AG10803 (cell line): ENCODE measurements at places on chromosomes 6 and 20.

DNA sequence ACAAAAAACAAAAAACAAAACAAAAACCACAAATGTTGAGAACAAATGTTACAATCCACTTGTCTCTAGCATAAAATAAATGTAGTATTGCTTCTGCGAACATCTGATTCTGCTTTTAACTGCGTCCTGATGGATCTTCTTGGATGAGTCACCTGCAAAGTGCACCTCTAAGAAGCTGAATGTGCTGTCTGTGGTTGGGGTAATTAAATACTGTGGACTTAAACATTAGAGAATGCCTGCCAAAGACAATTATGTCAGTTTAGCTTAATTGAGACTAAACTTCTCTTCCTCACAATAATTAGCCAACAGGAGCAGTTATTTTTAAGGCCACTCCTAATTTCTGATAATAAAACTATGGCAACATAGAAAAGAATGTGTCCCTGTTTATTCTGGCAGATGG, 253.4 kb downstream of the PHACTR1 start:
- peak; percentile 8 for DNase-seq

DNA sequence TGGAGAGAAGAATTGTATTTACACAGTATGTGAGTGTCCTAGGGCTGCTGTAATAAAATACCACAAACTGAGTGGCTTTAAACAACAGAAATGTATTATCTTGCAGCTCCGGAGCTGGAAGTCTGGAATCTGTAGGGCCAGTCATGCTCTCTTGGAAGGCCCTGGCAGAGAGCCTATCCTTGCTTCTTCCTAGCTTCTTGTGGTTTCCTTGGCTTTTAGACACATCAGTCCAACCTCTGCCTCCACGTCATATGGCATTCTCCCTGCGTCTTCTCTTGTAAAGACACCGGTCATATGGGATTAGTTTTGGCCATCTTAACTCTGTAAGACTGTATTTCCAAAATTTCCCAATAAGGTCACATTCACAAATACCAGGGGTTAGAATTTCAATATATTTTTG, 10.8 kb downstream of the FNDC1 start:
- DNase-seq: peak; percentile 97

DNA sequence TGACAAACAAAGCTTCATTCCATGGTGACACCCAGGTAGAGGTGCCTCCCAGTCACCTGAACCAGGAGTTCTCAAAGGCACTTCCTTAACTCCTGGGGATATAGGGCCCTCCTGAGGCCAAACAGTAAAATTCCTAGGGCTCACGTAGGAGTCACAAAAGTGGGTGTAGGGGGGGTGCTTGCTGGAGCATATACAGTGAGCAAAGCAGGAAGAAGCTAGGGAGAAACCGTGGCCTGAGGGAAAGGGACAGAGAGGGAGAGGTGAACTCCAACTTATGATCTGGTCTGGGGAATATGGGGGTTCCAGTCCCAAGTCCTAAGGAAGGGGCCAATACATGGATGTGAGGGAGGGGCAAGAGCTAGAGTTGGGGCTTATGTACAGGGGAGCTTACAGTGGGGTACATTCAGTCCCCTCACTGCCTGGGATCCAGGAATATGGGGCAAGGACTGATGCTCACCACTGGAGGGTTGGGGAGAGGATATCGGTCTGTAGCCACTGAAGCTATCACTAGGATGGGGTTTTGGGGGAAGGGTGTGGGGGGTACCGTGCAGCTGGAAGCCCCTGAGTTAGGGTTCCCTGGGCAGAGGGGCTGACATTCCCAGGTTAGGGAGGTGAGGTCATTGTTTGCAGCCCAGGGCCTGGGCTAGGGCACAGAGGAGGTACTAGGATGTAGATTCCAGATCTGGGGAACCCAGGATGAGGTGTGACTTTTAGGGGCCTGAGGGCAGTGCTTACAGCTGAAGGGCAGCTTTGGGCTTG, 950 bp downstream of the PEDS1 start:
- DNase-seq: no peak

GRCh38 chr6:17622144-17622543, 22.0 kb downstream of the FAM8A1 start:
- no peak for DNase-seq

- DNase-seq: no peak
Measured at GRCh38 chr6:111381123-111381522, 101.9 kb downstream of the REV3L start.

DNA sequence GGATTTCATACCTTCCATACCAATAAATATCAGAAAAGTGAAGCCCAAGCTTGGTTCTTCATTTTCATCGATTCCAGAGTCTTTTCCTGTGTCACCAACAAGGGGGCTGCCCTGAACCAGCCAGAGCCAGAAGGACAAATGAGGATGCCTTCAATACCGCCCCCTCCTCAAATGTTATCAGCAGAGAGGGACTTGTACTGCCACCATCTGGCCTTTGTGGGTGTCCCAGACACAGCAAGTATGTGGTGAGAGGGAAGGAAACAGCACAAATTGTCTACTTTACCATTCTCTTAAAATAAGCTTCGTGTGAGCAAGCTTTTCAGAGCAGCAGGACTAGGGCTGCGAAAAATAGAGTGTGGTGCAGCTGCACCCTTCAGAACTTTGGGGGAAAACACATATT, 165.3 kb downstream of the SOBP start:
- DNase-seq: no peak

DNA sequence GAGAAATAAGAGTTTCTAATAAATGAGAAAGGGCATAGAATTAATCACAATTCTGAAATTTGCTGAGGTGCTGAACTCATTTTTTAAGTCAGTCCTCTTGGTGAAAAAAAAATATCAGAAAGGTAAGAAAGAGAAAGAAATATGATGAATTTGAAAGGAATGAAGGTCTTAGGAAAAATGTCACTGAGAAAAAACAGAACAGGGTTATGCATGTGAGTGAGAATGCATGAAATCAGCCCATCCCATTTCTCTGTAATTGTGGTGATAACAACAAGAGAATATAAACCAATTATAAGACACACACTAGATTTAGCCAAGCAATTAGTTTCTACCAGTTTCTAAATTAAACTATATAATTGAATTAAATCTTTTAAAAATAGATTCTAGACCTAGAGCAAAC, 138.9 kb downstream of the TBX18 start:
- no peak for DNase-seq

DNA sequence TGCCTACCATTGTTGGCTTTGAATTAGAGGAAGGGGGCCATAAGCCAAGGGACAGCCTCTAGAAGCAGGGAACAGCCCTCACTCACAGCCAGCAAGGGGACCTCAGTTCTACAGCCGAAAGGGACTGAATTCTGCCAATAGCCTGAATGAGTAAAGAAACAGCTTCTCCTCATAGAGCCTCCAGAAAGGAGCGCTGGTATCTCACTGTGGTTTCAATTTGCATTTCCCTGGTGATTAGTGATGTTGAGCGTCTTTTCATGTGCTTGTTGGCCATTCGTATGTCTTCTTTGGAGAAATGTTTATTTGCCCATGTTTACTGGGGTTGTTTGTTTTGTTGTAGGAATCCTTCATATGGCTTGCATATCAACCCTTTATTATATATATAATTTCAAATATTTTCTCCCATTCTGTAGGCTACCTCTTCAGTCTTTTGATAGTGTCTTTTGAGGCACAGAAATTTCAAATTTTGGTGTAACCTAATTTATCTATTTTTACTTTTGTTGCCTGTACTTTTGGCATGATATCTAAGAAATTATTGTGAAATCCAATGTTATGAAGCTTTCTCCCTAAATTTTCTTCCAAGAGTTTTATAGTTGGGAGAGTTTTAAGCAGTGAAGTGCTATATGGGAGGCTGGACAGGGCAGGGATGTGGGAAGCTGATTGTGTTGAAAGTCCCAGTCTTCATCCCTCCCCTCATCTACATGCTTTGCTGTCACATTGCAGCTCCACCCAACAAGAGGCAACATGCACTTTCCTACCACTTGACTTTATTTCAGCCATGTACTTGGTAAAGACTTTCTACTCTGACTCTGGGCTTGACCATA, 82.3 kb upstream of the SHLD1 start:
- no peak for DNase-seq

DNA sequence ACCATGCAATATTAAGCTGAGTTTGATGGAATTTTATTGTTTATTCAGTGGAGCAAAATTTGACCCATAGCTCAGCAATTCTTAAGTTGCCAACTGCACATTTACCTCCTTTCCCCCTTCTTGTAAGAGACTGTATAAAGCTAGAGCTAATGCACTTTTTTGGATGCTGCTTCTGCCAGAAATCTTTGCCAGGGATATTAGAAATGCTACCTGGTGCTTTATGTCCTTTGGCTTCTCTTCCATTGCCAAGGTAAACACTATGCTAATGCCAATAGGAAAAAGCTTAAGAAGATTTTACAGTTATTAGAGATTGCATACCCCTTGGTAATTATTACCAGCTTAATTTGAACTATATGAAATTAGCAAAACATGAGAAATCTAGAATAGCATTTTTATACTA, 79.0 kb upstream of the OGFRL1 start:
- DNase-seq: no peak

DNA sequence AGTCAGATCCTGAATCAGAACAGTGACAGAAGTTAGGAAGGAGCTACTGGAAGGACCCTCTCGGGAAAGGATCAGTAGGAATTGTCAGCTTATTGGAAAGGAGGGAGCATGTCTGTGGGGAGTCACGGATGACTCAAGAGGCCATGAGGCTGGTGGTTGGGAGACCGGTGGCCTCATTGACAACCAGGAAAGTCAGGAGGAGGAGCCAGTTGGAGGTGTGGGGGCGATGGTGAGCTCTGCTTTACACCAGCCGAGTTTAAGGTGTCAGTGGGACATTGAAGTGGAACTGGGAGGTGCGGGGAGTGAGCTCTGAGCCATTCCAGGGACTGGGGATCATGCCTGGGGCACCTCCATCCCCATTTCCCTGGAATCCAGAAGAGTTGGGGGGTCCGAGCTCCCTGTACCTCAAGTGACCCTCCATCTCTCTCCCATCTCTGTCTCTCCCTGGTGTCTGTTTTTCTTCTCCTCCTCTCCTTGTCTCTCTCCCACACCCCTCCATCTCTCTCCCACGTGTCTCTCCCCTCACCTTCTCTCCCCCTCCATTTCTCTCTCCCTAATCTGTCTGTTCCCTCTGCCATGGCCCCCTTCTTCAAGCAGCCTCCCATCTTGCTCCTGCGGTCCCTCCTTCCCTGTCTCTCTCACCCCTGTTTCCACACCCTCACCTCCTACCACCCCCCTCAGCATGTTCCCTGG, 14.3 kb upstream of the ZBTB9 start:
- no peak for DNase-seq
